ENCODE measurements at places on chromosomes 4 and X.

- DNase-seq = no peak
Measured at GRCh38 chr4:89254847-89255246, 52.8 kb downstream of the GPRIN3 start.

GRCh38 chr4:3659131-3659530, 107.1 kb upstream of the ADRA2C start:
- DNase-seq = no peak

DNA sequence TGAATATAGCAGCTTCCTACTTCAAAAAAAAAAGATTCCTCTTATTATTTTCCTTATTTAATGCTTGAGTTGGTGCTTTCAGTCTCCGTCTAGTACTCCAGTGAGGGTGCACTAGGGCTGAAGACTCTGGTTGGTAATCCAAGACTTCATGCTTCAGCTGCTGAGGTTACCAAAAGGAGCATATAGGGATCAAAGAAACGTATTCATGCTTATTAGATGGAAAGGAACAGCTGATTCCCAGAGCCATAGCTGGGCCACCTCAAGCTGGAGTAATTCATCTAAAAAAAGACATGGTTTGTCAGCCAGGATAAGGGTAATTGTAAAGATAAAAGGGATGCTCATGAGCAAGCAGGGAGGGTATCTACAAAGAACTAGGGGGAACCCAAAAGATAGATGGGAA, 131.7 kb upstream of the FAM47B start:
- no peak for DNase-seq

DNA sequence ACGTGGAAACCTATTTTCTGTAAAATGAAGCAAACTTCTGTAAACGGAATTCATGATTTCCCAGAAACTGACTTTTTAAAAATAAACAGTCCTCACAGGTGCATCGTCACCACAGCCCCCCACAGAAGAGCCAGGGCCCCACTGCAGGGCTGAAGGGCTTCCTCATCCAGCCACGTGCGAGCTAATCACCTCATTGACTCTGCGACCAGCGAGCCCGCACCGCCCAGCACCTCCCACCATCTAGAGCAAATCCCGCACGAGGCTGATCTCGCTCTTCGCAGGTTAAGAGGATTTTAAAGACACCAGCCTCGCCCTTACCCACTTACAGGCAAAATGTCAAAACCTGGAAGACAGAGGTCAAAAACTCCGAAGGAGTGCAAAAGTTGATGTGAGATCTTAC, 14.8 kb downstream of the PPP2R3B start:
- DNase-seq = no peak

DNA sequence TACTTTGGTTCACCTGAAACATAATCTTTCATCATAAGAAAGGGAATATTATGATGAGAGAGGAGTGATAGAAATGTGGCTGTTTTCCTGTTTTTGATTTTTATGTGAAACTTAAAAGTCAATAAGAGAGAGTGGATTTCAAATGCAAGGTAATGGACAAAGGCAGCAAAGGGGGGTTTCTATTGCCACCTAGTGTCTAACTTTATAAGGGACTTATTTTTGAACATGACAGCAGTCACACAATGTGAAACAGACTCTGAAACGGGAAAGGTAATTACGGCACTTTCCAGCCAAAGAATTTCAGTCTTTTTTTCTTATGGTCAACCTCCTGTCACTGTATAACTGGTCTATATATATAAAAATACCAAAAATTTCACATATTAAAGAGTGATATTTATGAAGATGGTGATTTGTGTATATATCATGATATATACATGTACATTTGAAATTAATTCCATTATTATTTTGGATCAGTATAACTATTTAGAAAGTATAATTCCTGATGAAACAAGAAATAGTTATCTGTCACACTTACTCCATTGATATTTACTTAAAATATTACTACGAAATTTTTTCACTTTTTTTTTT, 127.1 kb downstream of the FBXO8 start:
- no peak for DNase-seq

DNA sequence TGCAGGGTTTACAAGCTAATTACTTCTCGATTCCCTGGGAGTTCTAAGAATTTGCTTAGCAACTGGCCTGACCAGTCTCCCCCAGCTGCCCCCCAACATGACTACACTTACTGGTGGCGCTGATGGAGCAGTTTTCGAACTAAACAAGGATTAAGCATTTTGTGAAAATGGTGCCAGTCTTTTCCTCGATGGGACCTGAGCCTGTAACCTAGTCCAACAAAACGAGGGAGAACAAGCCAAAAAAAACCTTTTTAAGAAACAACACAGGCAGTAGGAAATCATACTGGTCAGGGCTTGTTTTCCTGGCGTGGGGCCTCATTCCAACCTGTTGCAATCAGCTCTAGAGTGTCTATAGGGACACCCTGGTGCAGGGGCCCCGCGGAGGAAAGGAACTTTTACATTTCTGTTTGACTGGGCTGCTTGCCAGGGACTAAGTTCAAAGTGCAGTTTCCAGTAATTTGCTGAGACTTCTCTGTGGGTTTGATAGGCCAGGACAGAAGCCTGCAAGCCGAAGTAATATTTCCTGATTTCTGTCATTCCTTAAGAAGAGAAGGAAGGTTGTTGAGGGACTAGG, 158.7 kb downstream of the SPRY1 start:
- no peak for DNase-seq
